Left renal cortex interstitium (tissue), 4 donors: ENCODE measurements at places on chromosomes 16 and 17. TPM values are rescaled to one million over a fixed set of nuclear protein-coding genes. Genes with fewer than 3 reads are reported as not detected.

DNA sequence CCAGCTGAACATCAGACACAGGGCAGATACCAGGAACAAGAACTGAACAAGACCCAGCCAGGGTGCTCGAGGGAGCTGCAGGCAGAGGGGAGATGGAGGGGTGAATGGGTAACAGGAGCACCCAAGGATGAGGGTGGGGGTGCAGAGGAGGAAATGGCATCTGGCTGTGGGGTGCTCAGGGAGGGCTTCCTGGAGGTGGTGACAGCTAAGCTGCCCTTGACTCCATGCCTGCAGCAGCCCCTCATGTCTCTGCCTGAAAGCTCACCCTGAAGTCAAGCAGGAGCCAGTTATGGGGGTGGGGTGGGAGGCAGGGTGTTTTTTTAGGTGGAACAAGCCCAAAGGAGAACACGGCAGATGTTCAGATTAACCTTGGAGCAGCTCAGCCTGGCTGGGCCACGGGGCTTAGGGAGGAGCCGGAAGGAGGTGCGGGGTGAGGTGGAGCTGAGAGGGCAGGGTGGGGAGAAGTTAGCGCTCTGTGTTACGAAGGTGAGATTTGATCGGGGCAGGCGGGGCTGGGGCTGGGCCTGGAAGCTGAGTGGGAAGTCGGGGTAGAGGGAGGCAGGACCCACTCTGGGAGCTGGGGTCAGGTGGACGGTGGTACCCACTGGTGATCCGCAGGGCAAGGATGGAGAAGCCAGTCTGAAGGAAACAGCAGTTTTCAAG lies 143.0 kb downstream of the ENGASE start:
- no peak for DNase-seq

DNA sequence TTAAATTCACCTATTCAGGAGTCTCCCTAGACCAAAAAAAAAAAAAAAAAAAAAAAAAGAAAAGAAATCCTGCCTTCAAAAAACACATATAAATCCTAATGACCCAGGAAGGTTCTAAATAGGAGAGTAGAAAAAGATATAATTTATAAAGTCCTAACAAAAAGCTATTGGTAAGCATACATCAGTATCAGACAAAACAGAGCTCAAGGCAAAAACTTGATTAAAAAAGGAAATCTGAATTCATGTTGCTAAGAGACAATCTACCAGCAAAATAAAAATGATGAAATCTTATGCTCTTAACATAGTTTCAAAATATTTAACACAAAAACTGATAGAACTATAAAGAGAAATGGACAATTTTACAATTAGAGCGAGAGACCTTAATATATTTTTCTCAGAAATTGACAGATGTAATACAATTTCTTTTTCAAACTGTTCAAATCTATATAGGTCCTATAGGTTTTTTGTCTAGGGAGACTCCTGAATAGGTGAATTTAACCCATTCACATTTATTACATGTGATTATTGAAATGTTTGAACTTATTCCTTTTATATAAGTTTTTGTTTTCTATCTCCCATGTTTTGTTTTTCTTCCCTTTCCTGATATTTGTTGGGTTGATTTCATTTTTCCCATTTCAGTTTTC lies 57.0 kb downstream of the NT5M start:
- DNase-seq: no peak

DNA sequence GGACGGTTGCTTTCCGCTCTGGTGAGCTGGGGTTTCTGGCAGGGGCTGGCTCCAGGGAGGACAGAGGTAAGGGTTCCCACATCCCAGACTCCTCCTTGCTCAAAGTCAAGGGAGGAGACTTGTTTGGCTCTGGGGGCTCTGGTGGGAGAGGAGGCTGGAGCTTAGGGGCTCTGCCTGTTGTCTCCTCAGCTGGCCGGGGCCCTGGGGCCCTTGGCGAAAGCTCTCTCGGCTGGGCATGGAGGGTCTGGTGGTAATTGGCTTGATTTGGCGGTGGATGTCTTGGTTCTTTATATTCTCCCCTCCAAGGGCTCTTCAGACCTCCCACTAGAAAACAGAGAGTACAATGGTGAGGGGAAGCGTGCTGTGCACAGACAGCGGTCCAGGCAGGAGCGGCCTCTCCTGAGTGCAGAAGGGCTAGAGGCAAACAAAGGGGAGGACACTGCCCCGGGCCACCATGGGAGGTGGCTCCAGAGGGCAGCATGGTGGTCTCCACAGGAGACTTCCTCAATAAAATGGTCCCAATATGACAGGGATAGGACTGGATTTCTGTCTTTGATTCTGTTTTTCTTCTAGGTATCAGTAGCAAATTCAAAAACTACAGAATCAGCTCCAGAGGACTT lies 5.7 kb upstream of the SPATA32 start:
- no peak for DNase-seq

- no peak for DNase-seq
Measured at GRCh38 chr17:28758411-28759121, 14.8 kb downstream of the TRAF4 start.

DNA sequence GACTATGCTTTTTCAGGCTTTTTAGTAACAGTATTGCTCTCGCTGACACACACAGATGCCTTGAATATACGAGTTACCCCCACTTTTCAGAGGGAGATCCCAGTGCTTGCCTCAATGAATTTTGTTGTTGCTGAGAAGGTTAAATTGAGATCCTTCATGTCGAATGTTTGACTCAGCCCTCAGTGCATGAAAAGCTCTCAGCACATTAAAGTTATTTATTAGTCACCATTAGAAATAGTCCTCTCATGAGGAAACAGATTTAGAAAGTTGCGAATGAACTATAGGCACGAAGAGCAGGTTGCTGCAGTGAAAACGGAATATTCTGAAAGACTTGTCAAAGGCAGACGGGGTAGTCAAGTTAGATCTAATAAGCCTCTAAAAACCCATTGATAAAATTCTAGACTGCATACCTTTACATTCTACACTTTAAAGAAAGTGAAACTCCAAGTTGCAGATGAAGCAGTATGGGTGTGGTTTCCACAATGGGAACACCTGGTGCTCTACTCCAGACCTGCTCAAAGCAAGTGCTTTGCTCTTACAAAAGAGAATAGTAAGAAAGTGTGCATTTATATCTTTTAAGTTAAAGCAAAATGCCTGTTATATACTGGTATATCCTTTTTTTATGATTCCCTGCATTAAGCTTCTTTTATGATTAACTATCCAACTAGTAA lies 238.1 kb downstream of the MAF start:
- DNase-seq: no peak

MGRN1 gene
- 71.1 TPM for polyA plus RNA-seq

NMRAL1 gene
- 50.6 TPM for polyA plus RNA-seq

CACNG1 gene
- not detected for polyA plus RNA-seq

- no peak for DNase-seq
Measured at GRCh38 chr17:8160224-8160577, 2.5 kb downstream of the VAMP2 start.

DNA sequence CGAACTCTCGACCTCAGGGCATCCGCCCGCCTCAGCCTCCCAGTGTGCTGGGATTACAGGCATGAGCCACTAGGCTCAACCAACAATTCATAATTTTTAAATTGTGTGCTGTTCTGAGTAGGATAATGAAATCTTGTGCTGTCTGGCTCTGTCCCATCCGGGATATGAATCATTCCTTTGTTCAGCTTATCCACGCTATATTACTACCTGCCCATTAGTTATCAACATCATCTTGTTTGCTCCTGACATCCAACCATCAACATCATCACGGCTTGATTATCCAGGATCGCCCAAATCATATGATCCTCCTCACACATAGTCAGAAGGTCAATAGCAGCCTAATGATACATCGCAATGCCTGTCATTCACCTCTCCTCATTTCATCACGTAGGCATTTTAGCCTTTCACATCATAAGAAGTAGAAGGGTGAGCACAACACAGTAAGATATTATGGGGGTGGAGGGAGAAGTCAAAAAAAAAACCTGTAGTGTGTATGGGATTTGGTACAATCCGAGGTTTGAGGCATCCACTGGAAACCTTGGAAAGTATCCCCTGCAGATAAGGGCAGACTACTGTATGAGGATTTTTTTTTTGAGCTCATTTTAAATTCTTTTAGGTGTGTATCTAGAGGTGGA lies 77.0 kb upstream of the SIAH1 start:
- no peak for DNase-seq

DNA sequence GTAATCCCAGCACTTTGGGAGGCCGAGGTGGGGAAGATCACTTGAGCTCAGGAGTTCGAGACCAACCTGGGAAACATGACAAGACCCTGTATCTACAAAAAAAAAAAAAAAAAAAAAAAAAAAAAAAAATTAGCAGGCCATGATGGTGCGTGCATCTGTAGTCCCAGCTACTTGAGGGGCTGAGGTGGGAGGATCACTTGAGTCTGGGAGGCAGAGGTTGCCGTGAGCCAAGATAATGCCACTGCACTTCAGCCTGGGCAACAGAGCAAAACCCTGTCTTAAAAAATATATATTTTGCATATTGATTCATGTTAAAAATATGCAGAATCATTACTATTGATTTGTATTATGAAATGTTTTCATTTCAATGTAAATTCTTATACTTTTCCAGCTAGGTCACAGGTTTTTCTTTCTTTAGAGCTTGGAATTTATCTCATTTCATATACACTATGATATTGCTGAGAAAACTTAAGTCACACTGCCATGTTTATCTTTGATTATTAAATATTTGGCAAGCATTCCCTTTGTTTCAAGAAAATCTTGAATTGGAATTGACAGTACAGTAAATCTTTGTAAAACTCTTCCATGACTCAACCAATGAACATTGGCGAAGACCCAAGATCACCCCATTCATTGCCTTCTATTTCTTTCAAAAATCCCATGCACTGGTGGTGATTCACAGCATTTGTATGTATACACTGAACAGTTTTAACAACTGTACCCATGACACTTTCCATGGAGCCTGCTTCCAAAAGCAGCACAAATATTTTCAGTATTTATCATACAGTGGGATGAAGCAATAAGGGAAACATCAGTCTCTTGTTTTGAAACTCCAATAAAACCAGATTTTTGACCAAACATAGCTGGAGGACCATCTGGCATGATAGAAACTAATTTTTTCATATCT lies 83.5 kb upstream of the TNRC6A start:
- DNase-seq: no peak

COA3 gene
- 179 TPM for polyA plus RNA-seq

PHOSPHO1 gene
- 2.3 TPM for polyA plus RNA-seq

GRCh38 chr17:79557276-79558090 lies 53.4 kb downstream of the RBFOX3 start:
- no peak for DNase-seq

DNA sequence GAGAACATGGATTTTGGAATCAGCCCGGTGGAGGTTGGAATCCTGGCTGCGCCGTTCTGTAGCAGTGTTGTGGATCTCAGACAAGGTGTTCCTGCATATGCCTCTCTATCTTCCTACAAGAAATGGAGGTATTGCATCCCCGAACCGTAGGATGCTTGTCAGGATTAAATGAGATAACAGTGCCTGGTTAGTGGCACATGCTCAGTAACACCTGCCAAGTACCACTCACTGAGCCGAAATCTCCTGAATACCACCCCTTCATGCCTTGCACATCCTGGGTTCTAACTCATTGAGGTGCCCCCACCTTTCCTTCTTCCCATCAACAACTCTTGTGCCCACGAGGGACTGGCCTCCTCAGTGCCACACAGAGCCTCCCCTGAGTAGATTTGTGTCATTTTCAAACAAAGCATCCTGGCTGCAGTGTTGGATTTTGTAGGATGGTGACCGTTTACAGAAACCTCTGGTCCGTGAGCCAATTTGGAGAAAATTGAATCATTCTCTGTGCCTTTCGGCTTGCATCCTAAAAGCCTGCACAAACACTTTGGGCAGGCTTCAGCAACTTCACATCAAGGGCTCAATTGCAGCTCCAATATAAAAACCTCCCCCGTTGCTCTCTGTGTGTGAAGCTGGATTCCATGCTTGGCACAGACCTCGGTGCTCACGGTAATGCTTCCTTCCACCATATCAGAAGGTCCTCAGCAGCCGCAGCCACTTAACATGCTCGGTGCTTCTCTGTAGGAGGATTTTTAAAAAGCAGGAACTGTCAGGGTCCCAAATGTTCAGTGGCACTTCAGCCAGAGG lies 84.2 kb downstream of the WWOX start:
- DNase-seq: no peak

- DNase-seq: no peak
Measured at GRCh38 chr17:5364156-5364555, 55.3 kb downstream of the NUP88 start.

DNA sequence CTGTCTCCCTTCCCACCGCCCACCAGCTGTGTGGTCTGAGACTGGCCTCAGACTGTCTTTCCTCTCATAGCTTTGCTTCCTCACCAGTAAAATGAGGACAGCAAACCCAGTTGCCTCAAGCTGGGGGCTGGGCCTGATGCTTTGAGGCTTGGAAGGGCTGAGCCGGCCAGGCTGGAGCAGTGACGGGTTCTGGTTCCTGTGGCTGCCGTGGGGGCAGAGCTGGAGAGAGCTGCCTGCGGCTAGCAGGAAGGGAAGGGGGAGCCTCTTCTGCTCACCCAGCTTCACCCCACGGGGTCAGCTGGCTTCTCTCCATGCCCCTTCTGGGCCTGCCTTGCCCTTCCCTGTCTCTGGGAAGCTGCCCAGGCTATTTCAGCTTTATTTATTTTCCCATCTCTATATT lies 23.7 kb downstream of the LASP1 start:
- no peak for DNase-seq

MAF gene
- 55.9 TPM for polyA plus RNA-seq

TACO1 gene
- 28.8 TPM for polyA plus RNA-seq

GPR142 gene
- 0.11 TPM for polyA plus RNA-seq

CDRT15 gene
- polyA plus RNA-seq: 1.1 TPM
